ENCODE measurements at places on chromosomes 4 and X. TPM values are rescaled to one million over a fixed set of nuclear protein-coding genes. Genes with fewer than 3 reads are reported as not detected.

HTN1 gene
- total RNA-seq = not detected

CFP gene
- 10.0 TPM for total RNA-seq

SLC2A9 gene
- 3.4 TPM for total RNA-seq

SH3TC1 gene
- total RNA-seq = 66.7 TPM

MXRA5 gene
- total RNA-seq = 29.1 TPM

PNMA6F gene
- not detected for total RNA-seq

EGFL6 gene
- total RNA-seq = not detected

SPIN2B gene
- total RNA-seq = 8.6 TPM

ARFIP1 gene
- total RNA-seq = 37.5 TPM

IL3RA gene
- 4.6 TPM for total RNA-seq

C4orf17 gene
- total RNA-seq = not detected

IGSF1 gene
- 0.27 TPM for total RNA-seq

FAM184B gene
- 0.14 TPM for total RNA-seq

UGDH gene
- 590 TPM for total RNA-seq

IRS4 gene
- not detected for total RNA-seq

PAGE5 gene
- total RNA-seq = not detected

UNC5C gene
- 4.5 TPM for total RNA-seq

GAGE12H gene
- total RNA-seq = not detected

AKAP14 gene
- not detected for total RNA-seq

RAI2 gene
- total RNA-seq = 4.0 TPM

MAGEB10 gene
- not detected for total RNA-seq

QDPR gene
- total RNA-seq = 11.4 TPM

H2BW2 gene
- not detected for total RNA-seq

MBNL3 gene
- total RNA-seq = 40.8 TPM

PPP4R3C gene
- total RNA-seq = not detected

FABP2 gene
- 23.0 TPM for total RNA-seq

MAGEA2 gene
- total RNA-seq = not detected

SYTL5 gene
- 8.1 TPM for total RNA-seq

MFAP3L gene
- total RNA-seq = 4.1 TPM

PPP2R2C gene
- total RNA-seq = 0.27 TPM

MAGEB2 gene
- total RNA-seq = not detected

All from transverse colon (tissue), 4 donors.